ENCODE measurements at places on chromosomes 4 and X.

DNA sequence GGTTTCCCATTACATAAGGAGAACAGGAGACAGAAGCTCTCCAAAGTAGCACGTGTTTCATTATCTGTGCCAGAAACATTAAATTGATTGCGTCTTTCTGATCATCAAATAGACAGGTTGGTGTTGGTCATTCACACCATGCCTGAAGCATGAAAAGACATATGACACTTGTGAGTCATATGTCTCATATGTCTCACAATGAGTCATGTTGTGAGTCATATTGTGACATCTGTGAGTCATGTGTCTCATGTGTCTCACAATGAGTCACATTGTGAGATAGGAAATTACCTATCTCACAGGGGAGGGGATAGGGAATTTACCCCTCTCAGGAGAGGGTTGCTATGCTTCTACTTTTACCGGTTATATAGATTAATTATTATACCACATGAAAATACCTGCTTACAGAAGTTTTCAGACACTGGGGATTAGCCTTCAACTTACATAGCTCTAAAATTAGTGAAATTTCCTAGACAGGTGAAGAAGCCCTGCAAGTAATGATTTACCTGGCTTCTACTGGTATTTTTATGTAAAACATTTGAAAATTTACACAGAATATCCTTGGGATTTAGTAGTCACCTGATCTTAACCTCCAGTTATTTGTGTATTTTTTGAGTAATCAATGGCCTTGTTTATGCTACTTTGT is 80.8 kb downstream of the NPFFR2 start:
- DNase-seq: no peak

DNA sequence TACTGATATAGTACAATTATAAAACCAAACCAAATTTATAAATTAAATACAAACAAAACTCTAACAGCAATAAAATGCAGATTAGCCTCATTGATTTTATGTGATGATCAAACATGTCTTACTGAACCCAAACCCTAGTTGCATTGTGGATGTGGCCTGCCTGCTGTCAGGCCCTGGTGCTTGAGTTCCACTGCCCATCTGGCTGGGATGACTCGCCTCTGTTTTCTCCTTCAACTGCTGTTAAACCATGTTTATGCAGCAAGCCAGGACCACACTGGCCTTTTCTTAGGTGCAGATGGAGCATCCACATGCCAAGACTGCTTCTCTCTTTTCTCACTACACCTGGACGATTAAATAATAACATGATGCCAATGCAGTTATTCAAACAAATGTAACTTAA is 22.6 kb downstream of the NAP1L5 start:
- no peak for DNase-seq

GRCh38 chr4:28014469-28014868 is 1153.8 kb downstream of the STIM2 start:
- DNase-seq: no peak

GRCh38 chr4:126800575-126801141 is 832.1 kb upstream of the INTU start:
- no peak for DNase-seq

DNA sequence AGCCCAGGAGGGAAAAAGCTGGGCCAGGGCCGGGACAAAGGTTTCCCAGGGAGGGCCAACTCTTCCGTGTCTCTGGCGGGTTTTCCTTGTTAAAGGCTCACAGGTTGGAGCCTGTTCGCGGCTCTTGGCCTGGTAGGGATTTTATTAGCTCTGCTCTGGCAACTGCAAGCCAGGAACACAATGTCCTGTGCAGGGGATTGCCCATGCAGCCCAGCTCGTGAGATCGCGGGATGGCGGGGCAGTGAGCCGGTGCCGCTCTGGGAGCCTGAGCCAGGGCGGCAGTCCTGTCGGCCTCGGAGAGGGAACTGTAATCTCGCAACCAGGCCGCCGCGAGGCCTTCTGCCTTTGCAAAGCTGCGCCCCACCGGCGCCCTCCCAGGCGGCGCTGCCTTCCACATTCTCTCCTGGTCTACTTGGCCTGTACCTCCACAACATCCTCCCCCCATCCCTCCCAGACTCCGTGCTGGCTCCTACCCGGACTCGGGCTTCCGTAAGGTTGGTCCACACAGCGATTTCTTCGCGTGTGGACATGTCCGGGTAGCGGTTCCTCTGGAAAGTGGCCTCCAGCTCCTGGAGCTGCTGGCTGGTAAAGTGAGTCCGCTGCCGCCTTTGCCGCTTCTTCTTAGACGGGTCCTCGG is 2.1 kb downstream of the PITX2 start:
- no peak for DNase-seq

GRCh38 chr4:111905511-111905910 is 239.7 kb upstream of the FAM241A start:
- DNase-seq: no peak

- no peak for DNase-seq
Measured at GRCh38 chr4:79632114-79632513, 224.1 kb upstream of the GK2 start.

DNA sequence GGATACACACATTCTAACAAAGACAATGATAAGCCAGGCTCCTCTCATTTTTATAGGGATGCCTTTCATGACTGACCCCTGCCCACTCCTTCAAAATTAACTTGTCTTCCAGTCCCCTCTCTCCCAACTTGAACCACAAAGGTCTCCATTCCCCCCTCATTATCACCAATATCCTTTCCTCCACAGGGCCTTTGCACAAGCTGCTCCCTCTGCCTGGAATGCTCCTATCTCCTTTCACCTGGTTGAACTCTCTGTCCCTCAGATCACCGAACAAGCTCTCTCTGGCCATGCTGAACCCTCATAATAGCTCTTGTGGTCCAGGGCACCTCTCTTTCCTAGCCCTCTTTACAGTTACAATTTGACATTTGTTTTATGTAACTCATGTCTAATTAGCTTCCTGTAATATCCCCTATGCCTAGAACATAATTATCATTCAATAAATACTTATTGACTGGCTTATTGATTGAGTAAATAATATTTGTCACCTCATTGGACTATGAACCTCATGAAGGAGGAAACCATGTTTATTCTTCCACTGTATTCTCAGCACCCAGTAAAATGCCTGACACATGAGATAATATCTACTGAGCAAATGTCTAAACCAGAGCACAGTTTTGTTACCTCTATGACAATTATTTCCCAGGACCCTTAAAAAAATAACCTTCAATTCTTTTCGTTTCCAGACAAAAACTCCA is 266.3 kb upstream of the RASGEF1B start:
- no peak for DNase-seq
